Stimulated activated CD4-positive, alpha-beta T cell treated with anti-CD3 and anti-CD28 coated beads, Interleukin-1b, Interleukin-23, amount 100 ng/mL, for 1 hour (primary cell): ENCODE measurements at places on chromosomes 1 and 21.

DNA sequence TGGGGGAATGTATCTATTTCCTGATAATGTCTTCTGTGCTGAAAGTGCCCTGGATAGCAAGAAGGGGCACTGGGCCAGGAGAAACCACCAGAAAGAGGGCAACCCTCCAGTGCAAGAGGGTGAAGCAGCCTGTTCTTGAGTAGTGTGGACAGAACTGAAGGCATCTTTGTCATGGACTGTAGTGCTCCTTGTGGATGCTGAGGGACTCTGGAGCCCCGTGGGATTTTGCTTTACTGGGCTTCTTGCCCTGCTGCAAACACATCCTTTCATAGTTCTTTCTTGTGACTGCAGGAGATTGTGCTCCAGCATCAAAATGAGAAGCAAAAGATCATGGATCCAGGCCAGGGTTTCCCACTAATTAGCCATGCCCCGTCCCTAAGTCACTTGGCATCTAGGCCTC lies 300.6 kb downstream of the ZNF326 start:
- DNase-seq = no peak

DNA sequence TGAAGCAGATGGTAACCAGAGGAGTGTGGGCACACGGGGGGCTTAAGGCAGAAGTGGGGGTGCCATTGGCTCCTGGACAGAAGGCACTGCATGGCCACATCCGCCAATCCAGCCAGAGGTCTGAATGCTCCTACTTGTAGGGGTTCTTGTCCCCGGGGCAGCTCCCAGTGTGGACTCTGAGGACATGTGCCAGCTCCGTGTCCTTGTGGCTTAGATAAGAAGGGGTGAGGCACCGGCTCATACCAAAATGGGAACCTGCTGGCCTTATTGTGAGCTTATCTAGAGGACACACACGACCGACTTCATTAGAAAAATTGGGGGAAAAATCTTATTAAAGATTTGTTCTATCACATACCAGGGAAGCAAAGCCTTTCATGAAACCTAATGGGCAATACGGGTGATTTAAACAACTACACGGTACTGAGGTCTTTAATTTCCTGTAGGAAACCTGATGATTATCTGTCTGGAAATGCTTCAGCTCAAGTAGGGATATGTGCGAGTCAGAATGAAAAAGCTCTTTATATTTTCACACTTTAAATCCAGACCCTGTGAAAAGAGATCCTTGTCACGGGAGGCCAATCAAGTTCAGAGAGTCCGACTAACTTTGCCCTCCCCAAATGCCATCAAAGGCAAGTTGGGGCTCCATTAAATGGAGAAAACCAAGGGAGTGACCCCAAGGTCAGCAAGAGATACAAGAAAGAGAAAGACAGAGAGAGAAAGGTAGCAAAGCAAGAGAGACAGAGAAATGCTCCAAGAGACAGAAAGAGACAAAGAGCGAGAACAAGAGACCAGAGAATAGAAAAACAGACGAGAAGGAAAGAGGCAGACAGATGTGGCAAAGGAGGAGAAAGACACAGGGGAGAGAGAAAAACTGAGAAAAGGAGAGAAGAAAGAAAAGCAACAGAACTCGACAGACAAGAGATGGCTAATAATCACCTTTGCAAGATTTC lies 14.1 kb upstream of the KCNN3 start:
- no peak for DNase-seq

GRCh38 chr1:20511518-20512428 lies 3.8 kb upstream of the MUL1 start:
- no peak for DNase-seq

DNA sequence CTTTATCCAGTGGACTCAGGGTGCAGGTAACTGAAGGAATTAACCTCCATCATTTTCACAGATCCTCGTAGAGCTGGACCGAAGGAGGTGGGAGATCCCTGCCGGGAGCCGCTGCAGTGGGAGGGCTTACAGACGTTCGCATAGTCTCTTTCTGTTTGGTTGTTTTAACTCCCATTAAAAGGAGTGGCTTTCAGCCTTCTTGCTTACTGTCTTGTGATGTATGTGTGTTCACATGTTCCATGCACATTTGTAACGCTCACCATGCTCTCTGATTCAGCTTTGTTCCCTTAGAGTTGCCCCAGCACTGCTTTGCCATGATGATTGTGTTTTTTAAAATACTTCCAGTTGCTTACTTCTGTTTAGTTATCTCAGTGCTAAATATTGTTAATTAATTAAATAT lies 85.8 kb downstream of the ADARB1 start:
- DNase-seq = no peak

- DNase-seq = no peak
Measured at GRCh38 chr1:157056269-157056668, 10.7 kb upstream of the ARHGEF11 start.

DNA sequence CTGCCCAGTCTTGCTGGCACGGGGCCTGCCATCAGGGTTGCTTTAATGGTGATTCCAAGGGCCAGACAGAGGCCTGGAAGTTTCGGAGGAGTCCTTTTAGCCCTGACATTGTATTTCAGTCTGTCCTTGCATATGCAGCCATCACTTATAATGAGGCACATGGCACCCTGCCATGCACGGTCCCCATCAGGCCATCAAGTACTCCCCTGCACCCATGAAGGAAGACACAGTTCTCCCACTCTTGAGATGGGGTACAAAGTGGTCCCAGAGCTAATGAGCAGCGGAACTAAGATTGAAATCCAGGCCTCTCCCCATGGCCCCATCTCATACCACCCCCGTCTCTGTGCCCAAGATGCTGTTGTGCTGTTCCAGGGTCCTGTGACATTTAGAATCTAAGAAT lies 596.6 kb downstream of the PTPRU start:
- DNase-seq = no peak

DNA sequence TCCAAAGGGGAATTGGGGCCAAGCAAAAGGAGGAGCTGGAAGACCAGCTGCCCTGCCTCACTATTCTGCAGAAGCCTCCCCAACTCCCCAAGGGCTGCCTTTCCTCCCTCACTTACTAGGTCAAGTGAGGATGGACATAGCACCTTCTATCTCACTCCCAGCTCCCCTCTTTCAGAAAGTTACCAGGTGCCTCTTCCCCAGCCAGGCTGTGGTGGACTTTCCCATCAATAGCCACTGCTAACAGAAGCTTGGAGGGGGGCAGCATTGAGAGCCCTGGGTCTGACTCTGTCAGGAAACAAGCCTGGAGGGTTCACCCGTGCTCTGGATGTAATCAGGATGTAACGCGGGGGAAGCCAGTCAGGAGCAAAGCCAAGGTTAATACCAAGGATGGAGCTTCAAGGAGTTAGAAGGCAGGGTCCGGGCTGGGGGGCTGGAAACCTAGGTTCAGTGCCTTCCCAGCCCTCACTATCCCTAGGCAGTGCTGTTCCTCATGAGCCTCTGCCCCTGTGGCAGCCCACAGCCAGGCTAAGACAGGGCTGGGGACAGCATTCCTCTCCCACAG lies 127.8 kb upstream of the NGF start:
- DNase-seq = no peak

DNA sequence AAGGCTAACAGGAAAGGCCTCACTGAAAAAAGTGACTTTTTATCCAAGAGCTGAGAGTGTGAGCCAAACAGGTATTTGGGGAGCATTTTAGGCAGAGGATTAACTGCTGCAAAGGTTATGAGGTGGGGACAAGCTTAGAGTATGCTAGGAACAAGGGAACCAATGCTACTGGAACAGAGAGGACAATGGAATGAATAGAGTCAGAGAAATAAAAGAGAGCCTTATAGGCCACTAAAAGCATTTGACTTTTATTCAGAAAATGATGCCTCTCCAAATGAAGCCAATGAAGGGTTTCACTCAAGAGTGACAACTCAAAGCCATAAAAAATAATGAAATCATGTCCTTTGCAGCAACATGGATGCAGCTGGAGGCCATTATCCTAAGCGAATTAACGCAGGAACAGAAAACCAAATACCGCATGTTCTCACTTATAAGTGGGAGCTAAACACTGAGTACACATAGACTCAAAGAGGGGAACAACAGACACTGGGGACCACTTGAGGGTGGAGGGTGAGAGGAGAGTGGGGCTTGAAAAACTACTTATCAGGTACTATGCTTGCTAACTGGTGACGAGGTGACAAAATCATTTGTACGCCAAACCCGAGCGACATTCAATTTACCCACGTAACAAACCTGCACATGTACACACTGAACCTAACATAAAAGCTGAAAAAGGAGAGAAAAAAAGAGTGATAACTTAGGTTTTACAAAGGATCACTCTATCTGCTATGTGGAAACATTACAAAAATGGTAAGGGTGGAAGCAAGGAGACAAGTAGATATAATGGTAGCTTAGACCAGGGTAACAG lies 11.1 kb downstream of the PTP4A2 start:
- no peak for DNase-seq

GRCh38 chr1:64981601-64982533 lies 15.5 kb upstream of the JAK1 start:
- no peak for DNase-seq

DNA sequence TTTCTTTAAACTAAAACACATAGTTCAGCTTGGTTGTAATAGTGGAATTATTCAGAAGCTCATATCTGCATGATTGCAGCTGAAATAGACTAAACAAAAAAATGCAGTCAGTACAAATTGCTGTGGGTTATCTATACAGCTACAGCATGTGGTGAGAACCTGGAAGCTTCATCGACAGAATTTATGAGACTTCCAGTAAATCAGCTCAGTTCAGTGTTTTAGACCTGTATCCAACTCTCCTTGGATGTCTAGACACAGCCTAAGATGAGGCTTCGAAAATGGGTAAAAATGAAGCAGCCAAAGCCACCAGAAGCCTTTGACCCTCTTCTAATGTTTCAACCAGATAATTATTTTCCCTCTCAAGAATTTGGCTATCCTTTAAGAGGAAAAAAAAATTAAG lies 127.1 kb upstream of the C1orf105 start:
- no peak for DNase-seq

DNA sequence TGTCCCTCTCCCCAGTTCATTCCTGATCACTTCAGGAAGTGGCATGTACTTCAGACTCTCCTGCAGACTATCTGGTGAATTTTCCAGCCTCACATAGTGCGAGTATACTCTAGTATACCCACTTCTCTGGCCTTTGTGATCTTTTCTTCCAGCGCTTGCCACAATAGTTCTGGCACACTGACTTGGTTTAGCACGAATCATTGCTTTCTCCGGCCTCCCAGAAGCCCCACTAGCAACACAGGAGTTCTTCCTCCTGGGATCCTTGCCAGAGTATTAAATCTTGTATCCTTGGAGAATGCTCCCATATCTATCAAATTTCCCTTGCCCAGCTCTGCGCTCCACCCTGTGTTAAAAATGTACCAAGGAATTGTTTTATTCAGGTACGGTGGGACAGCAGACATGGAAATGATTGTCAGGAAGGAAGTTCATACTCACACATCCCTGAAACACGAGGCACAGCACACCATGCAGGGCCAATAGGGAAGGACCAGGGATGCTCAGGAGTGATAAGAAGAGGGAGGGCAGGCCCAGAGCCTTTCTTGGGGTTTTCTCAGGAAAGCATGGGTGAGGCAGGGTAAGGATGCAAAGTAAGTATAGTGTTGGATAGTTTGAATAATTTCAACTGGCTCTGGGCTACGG lies 136.7 kb downstream of the ADSS2 start:
- no peak for DNase-seq

DNA sequence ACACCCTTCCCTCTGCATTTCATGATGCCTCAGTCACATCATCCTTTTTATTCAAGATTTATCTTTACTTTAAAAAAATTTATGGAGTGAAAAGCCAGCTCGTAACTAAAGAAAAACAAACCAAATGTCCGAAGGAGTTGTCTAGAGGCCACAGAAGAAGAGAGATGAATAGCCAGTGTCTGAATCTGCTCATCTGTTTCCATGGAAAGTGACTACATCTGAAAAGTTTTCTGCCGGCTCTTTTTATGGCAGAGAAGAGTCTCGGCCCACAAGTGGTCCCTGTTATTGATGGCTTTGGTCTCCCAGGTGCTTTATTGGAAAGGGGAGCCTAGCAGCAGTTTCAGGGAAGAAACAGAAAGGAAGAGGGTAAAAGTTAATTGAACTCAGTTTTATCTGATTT lies 5.6 kb downstream of the EVA1C start:
- DNase-seq = no peak

- DNase-seq = no peak
Measured at GRCh38 chr1:30909365-30910068, 959 bp upstream of the SDC3 start.

- DNase-seq = no peak
Measured at GRCh38 chr1:31084782-31085569, 19.5 kb upstream of the PUM1 start.

- DNase-seq = no peak
Measured at GRCh38 chr1:95233319-95233736, 682 bp upstream of the RWDD3 start.

DNA sequence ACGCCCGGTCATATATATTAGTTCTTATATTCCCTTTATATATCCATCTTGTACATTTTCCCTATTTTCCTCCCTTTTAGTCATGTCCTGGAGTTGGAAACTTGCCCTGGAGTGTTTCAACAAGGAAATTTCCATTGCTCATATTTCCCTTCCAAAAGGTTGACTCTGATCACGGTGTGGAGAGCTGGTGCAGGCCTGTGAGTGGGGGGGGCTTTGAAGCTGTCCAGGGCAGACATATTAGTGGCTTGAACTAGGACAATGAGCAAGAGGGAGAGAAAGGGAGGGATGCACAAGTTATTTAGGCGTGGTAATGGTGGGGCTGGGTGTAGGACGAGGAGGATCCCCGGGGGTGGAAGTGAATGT lies 30.4 kb upstream of the TMEM61 start:
- DNase-seq = no peak

DNA sequence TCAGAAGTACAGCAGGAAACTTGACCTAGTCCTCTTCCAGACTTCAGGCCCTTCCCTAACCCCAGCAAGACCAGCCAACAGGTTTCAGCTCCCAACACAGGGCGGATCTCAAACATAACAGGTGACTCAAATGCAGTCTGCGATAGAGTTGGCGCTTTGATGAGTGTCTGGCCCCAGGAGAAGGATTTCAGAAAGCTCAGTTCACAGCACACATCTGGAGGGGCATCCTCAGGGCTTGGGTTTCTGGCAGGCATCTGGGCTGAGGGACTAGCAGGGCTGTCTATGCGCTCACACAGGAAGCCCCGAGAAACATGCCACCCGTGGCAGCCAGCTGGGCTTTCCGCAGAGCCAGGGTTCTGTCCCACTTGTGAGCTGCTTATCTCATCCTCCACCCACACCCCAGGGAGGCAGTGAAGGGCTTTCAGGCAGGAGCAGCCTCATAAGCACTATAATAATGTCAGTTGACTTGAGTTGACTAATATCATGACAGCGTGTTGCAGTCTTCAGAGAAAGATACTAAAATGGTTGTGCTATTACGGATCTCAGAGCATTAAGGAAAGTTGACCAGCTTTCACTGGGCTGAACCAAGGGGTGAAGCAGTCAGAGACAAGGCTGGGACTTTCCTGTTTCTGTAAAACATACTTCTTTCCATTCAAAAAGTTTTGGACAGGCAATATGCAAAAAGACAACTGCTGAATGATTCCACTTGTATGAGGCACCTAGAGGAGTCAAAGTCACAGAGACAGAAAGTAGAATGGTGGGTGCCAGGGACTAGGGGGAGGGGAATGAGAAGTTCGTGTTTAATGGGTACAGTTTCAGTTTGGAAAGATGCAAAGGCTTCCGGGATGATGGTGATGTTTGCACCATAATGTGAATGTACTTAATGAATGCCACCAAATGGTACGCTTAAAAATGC lies 233.0 kb upstream of the IRF2BP2 start:
- DNase-seq = peak; percentile 57

GRCh38 chr1:41439234-41439633 lies 45.2 kb downstream of the EDN2 start:
- DNase-seq = no peak

- no peak for DNase-seq
Measured at GRCh38 chr21:44911384-44912157, 9.1 kb downstream of the ITGB2 start.

- no peak for DNase-seq
Measured at GRCh38 chr21:41733951-41734689, 32.7 kb downstream of the RIPK4 start.

- no peak for DNase-seq
Measured at GRCh38 chr1:109644670-109645069, 11.2 kb upstream of the GSTM4 start.
